Activated naive CD8-positive, alpha-beta T cell treated with anti-CD3 and anti-CD28 coated beads, Interleukin-2, amount 10 ng/mL, durations not matched to agents 7 days and 5 days (primary cell): ENCODE measurements at places on chromosomes 5 and 9.
A peak's percentile ranks its signal among the peaks of the same experiment; 100 is the strongest.

DNA sequence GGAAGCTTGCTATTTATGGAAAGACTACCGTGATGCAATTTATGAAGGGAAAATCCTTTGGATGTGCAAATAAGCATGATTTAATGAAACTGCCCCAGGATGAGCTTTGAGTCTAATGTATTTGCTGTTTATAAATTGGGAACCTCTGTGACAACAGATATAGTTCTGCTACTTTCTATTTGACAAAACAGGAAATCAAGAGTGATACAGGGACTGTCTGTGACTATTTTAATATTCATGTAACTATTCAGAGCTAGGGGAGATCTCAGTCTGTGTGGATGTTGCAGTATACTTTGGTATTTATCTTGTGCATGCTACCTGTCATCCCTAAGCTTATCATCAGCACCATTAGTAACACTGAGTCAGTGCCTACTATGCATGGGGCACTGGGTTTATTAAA is 132.1 kb downstream of the PDZD2 start:
- no peaks in the 10 kb centered on the region for H3K4me1 ChIP-seq
- H3K27me3 ChIP-seq = no peaks in the 10 kb centered on the region
- no peak overlapping the region for H3K4me3 ChIP-seq

GRCh38 chr5:121144764-121145163 is 680.7 kb downstream of the PRR16 start:
- H3K4me1 ChIP-seq = no peaks in the 10 kb centered on the region
- no peak for DNase-seq
- no peaks in the 10 kb centered on the region for H3K27me3 ChIP-seq
- H3K36me3 ChIP-seq = no peaks in the 10 kb centered on the region

- no peaks in the 10 kb centered on the region for H3K36me3 ChIP-seq
- no peaks in the 10 kb centered on the region for H3K27me3 ChIP-seq
- no peak overlapping the region for H3K4me3 ChIP-seq
Observed at GRCh38 chr9:127644146-127644827, 32.2 kb downstream of the STXBP1 start.

DNA sequence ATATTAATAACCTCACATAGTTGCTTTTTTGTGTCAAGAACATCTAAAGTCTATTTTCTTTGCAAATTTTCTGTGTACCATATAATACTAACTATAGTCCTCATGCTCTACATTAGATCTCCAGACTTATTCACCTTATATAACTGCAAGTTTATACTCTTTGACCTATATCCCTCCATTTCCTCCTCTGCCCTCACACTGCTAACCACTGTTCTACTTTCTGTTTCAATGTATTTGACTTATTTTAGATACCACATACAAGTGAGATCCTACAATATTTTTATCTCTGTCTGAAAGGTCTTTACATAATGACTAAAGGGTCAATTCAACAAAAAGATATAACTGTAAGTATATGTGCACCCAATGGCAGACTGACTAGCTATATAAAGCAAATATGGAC is 789.7 kb upstream of the ZNF608 start:
- H3K4me3 ChIP-seq = no peak overlapping the region
- no peaks in the 10 kb centered on the region for H3K27me3 ChIP-seq
- H3K27ac ChIP-seq = no peak overlapping the region

GRCh38 chr9:121226175-121226574 is 24.5 kb upstream of the RAB14 start:
- no peaks in the 10 kb centered on the region for H3K27me3 ChIP-seq
- H3K36me3 ChIP-seq = peaks cover 1% of the 10 kb centered on the region
- no peak overlapping the region for H3K4me3 ChIP-seq
- no peak for DNase-seq
- H3K27ac ChIP-seq = no peak overlapping the region

- H3K36me3 ChIP-seq = peaks cover 42% of the 10 kb centered on the region
- peaks cover 52% of the 10 kb centered on the region for H3K4me1 ChIP-seq
- peak overlapping the region; percentile 34 for H3K27ac ChIP-seq
- H3K4me3 ChIP-seq = no peak overlapping the region
- H3K27me3 ChIP-seq = no peaks in the 10 kb centered on the region
Observed at GRCh38 chr5:131067636-131068035, 97.4 kb downstream of the HINT1 start.

DNA sequence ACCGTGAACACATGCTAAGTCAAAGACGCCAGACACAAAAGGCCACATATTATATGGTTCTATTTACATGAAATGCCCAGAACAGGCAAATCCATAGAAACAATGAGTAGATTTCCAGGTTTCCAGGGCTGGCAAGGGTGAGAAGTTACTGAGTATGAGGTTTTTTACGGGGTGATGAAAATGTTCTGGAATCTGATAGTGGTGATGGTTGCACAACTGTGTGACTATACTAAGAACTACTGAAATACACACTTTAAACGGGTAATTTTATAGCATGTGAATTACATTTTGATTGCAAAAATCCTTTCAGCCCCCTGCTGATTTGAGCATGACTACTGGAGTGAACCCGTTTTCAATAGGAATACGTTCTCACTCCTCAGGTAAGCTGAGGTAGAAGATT is 46.7 kb upstream of the TBC1D9B start:
- no peak for DNase-seq
- no peak overlapping the region for H3K4me3 ChIP-seq
- no peak overlapping the region for H3K27ac ChIP-seq
- H3K27me3 ChIP-seq = no peaks in the 10 kb centered on the region
- H3K4me1 ChIP-seq = no peaks in the 10 kb centered on the region
